ENCODE measurements at places on chromosomes 4 and X. TPM values are rescaled to one million over a fixed set of nuclear protein-coding genes. Genes with fewer than 3 reads are reported as not detected.

- no peak for DNase-seq
Measured at GRCh38 chr4:168924667-168925066, 85.4 kb downstream of the CBR4 start.

DNA sequence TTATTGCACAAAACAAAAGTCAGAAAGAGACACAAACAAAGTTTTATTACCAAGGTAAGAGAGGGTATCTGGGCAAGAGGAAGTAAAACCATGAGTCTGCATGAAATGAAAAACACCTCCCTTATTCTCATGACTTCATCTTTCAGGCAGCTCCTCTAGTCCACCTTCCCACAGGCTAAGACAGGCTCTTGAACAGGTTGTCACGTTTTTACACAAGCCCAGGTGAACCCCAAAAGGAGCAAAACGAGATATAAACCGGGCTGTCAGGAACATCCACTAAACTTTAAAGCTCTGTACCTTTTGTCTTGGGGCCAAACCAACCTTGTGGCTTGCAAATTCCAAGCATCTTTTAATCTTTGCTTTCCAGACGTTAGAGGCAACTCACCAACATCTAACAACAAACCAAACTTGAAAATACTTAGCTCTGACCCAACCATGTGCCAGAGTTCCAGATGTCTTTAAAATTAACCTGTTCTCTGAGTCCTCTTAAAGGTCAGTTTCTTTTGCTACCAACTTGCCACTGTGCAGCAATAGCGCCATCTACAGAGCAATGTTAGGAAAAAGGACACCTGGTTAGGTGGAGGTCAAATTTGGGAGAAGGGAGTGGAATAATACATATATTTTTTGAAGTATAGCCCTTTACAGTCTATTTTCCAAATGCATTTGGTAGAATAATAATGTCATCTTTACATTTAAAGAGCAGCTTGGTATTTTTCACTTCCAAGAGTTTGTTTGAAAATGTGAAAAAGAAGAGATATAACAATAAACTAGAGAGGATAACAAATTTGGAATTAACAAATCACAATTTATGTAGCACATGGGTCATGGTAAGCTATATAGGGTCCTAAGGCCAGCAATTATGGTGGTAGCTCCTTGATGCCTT is 73.1 kb downstream of the QRFPR start:
- DNase-seq = peak; percentile 52

DNA sequence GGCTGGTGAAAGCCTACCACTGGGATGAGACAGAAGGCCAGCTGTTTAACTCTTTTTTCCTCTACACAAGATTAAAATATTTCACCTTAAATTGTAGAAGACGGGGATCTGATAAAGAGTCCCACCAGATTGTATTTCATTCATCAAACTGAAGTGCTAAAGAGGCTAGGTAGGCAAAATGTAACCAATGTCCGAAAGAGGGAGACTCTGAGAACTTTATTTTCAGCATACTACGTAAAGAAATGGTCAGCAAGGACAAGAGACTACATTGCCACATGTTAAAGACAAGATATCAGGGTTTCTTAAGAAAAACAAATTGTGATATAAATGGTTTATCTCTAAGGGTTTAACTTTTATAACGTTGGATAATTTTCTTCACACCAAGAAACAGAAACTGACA is 71.6 kb upstream of the INPP4B start:
- no peak for DNase-seq

SLC6A14 gene
- total RNA-seq = not detected

ALAS2 gene
- total RNA-seq = not detected

Data from CD4-positive, alpha-beta memory T cell (primary cell).